HCT116 (cell line): ENCODE measurements at places on chromosomes 6 and 20.

GRCh38 chr6:138541823-138542481, 42.7 kb upstream of the NHSL1 start:
- DNase-seq, result no peak

GRCh38 chr6:130513770-130514169, 148.0 kb downstream of the TMEM200A start:
- DNase-seq, result no peak

DNA sequence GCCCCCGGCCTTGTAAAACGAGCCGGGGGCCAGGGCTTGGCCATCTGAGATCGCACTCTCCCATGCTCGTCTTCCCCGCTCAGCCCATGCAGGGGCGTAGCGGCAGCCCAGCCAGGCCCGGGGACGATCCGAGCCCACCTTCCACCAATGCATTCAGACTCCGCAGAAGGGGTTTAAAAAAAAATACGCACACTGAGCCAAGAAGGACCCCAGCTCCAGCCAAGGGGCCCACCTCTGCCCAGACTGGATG, 320 bp downstream of the GSTA4 start:
- no peak for DNase-seq

DNA sequence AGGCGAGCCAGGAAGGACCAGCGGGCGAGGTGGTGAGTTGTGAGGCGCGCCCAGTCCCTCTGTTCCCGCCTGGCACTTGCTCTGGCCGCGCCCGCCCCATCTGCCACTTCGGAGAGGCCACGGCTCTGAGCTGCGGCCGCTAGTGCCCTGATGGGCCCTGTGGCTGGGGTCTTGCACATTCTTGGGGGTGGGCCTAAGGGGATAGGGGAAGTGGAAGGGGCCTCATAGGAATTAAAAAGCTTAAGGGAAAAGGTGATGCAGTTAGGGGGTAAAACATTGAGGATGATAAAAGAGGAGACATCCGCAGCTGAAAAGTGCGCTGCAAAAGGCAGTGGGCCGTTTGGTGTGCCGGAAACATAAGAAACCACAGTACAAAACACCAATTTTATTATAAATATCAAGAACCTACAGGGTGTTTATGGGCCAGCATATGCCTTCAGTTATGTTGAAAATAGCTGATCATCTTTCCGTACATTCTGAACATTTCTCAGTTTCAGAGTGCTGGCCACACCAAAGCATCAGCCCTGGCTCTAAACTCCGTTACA, 1.1 kb upstream of the PSMB8 start:
- no peak for DNase-seq

- DNase-seq, result no peak
Observed at GRCh38 chr6:33984466-33985312, 161.2 kb downstream of the GRM4 start.

DNA sequence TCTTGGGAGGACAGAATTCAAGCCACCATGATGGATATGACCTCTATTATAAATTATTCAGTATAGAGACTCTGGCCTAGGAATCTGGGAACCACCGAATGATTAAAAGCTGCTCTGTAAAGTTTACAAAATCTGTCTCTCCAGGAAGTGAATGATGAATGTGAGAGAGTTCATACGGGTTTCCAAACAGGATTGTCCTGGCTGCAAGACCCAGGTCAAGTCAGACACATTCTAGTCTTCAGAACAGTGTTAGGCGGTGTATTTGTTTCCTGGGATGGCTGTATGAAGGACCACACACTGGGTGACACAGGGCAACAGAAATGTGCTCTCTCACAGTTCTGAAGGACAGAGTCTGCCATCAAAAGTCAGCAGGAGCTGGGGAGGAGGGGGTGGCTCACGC, 222.4 kb downstream of the ZNF217 start:
- no peak for DNase-seq

DNA sequence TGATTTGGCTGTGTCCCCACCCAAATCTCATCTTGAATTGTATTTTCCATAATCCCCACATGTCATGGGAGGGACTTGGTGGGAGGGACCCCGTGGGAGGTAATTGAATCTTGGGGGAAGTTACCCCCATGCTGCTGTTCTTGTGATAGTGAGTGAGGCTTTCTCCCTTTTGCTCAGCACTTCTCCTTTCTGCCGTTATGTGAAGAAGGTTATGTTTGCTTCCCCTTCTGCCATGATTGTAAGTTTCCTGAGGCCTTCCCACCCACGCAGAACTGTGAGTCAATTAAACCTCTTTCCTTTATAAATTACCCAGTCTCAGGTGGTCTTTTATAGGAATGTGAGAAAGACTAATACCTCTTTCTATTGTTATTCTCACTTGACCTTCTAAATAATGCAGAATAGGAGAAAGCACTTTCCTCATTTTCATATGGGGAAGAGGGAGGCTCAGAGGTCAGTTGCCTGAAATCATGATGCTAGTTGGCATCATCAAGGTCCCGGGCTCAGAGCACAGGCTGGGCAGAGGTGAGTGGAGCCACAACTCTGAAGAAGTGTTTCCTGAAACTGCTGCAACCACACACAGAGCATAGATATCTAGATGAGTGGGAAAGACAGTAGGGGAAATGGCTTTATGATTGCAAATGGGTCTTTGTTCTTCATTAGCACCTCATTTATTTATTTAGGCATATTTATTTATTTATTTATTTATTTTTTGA, 191.0 kb downstream of the QKI start:
- DNase-seq, result no peak

- no peak for DNase-seq
Observed at GRCh38 chr20:24718277-24718676, 230.8 kb upstream of the CST7 start.

- no peak for DNase-seq
Observed at GRCh38 chr6:24985323-24985722, 49.6 kb upstream of the RIPOR2 start.
